Stimulated activated CD8-positive, alpha-beta memory T cell treated with anti-CD3 and anti-CD28 coated beads, Interleukin-2, amount 100 ng/mL, for 48 hours (primary cell): ENCODE measurements at places on chromosomes 1 and 21.

- no peak for DNase-seq
These were observed 46.9 kb upstream of the DISP3 start for GRCh38 chr1:11431941-11432507.

- no peak for DNase-seq
These were observed 24.6 kb downstream of the ATF3 start for GRCh38 chr1:212633161-212633560.

DNA sequence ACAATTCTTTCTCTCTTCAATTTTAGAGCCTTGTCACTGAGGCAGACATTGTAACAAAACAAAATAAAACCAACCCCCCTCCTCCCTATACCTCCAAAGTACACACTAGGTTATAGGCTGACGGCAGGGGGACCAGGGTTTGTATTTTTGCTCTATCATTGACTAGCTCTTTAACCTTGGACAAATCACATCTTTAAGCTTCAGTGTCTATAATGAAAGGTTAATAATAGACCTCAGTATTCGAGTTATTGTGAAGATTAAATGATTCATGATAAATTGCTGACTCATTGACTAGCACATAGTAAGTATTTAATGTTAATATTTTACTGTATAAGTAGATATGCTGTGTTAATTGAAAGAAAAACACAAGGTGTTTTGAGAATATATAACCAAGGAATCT, 1267.6 kb upstream of the ADGRL2 start:
- no peak for DNase-seq

DNA sequence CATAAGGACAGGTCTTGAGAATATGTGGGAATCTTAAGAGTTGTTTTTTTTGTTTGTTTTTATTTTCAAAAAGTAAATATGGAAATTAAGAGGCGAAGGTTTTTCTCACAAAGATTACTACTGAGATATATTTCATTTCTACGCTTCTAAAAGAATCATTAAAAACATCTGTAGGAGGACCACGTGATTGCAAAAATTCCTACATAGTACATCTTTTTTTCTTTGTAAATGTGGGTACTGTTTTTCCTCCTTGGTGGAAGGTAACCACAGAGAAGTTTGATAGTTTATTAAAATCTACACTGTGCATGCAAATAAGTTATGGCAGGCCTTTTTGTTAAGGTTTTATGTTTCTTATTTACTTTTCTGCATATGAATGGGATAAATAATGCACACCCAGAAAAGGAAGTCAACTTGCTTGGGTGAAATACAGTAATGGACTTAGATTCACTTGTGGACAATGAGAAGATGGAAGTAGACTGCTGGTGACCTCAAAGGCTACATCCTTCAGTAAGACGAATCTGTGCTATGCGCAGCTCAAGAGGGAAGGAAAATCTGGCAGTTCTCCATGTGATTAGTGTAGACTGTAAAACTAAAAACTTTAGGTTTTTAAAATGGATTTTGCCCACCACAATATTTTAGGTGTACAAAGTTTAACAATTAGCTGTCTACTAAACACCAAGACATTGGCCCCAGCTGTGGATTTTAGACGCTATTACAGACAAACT, 2.0 kb downstream of the AK5 start:
- no peak for DNase-seq

DNA sequence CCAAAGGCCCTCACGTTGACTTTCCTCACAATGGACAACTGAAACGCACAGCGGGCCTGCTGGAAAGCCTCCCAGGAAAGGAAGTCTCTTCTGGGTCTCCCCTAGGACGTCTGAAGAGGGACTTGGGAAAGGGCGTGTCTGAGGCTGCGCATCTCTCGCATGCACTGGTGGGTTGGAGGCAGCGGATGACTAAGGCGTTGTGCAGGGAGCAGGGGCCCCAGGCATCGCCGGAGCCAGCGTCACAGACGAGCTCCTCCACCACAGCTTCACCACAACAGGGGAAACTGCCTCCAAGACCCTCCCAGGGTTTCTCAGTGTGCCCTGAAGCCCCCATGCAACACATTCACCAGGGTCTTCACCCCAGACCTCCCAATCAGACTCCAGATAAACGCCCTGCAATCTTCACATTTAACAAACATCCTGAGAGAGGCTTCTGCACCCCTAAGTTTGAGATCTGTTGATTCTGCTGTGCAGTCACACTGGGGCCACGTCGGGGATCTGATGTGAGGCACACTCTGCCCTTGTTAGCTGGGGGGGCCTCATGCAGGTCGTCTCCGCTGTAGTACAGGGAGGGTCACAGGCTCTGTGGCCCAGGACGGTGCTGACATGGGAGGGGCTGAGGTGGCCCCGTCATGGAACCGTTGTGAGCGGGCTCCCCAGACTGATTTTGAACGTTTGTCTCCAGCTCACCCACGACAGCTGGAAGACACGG, 7.0 kb upstream of the TFF1 start:
- DNase-seq = peak; percentile 47

- no peak for DNase-seq
These were observed 183.3 kb downstream of the ST6GALNAC3 start for GRCh38 chr1:76257823-76258222.

GRCh38 chr1:71193153-71193552, 112.3 kb upstream of the ZRANB2 start:
- DNase-seq = no peak

DNA sequence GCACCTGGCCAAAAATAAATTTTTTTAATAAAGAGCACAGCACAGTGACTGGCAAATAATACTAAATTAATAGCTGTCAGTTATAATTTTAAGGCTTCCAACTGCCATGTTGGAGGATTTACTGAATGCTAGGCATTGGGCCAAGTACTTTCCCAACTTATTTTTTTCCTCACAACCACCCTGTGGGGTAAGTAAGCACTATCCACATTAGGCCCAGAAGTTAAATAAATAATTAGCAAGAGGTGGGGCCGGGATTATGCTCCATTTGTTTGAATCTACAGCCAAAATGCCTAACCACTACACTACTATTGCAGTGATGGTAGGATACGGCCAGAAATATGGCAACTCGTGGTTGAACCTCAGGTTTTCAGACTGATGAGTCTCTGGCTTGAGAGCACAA, 4.6 kb upstream of the TRNAU1AP start:
- no peak for DNase-seq

DNA sequence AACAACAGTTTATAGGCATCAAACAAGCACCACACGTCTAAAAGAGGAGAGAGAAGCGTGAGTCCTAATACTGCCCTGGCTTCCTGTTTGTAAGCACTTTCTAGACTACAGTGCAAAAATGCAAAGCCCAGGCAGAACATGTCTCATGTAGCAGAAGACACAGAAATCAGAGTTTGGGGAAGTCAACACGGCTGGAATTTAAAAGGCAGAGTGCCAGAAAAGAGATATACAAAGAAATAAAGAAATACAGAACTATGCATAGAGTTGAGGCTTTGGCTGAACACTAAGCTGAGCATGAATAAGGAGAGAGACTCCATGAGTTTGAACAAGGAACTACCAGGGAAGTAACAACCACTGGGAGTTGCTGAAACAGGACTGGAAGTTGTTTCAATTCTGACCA, 566.6 kb upstream of the NR5A2 start:
- DNase-seq = no peak

DNA sequence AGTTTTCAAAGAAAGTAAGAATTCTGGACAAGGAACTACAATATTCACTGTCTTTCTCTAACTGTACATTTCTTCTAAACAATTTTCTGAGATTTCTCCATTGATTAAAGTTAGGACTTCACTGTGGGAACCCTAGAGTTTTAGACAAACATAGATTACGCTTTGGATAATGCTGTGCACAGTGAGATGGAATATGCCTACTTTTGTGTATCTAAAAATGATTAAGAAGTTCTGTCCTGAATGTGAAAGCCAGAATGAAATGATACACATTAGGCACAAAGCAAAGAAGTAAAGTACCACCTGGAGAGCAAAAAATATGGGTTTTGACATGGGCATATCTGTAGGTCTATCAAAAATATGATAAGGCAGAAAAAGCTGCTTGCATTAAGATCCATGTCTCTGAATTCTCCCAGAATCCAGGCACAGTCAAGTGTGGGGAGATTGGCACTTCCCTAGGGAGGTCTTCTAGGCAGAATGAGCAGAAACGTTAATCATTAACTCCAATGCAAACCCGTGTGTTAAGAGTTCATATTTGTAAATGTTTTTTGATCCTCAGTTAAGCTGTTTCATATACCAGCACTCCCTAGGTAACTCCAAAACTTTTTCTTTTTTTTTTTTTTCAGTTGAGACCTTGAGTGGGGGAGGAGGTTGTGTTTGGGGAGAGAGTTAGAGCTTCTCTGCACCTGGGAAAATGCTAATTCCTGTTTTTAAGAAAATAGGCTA, 467.1 kb downstream of the LMO4 start:
- DNase-seq = no peak

DNA sequence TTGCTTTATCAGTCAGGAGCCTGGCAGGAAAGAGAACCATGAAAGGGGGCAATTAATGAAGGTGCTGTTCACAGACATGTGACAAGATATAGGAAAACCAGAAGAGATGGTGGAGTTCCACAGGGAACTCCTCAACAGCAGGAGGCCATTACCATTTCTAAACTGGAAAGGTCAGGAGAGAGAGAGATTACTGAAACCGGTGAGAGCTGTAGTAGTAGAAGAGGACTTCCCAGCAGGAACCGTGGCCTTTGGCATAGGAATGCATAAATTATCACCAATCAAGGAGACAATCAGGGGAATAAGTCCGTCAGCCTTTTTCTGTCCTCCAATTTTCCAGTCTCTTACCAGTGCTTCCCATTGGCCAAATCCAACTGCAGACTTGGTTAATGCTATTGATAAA, 23.0 kb upstream of the ABCD3 start:
- DNase-seq = no peak

DNA sequence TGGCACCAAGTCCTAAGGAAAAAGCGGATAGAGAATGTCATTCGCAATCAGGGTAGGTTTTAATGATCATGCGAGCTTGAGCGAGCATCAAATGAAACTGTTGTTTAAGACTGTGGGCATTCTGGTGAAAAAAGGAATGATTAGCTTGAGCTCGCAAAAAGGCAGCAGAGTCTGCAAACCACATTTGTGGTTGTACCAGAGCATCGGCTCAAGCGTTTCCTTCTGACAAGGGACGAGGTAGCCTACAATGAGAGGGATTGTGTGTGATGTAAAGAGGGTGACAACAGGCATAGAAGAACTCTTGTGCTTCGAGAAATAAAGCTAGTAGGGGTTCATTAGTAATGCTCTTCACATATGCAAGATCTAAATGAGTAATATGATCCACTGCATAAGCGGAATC, 11.1 kb upstream of the CD48 start:
- DNase-seq = no peak

DNA sequence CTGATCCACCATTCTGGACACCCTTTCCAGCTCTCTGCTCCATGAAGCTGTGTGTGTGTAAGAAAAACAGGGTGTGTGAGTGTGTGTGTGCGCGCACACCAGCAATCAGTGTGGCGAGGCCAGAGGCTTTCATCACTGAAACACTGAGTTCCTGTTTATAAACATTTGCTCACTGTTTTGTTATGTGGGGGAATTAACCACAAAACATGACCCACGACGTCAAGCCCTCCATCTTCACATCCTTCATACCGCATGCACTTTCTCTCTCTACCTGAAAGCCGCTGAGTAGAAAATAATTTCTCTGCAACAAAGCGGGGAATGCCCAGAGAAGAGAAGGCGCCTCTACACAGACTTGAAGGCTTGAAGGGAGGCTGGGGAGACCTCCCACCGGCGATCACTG, 148.9 kb upstream of the IRF2BP2 start:
- no peak for DNase-seq

- no peak for DNase-seq
These were observed 429.5 kb downstream of the NPHP4 start for GRCh38 chr1:5562769-5563168.

DNA sequence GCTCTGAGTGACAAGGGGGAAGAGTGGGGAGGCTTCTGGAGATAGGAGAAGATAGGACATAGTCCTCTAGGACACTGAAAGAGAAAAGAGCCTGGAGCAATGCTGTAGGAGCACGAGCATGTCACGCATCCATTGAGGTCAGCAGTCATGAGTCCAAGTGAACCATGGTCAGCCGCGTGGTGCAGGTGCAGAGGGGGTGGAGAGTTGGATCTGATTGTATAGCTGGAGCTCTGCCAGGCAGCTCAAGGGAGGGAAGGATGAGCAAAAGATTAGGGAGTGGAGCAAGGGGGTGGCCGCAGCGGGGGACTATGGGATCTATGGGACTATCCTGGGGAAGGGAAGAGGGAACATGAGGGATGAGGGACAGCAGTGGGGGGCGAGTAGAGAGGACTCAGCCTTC, 14.0 kb downstream of the PADI1 start:
- no peak for DNase-seq

- DNase-seq = peak; percentile 42
These were observed 49.8 kb downstream of the PRDM2 start for GRCh38 chr1:13749543-13750341.

GRCh38 chr1:156627313-156627880, 8.2 kb downstream of the HAPLN2 start:
- DNase-seq = no peak

DNA sequence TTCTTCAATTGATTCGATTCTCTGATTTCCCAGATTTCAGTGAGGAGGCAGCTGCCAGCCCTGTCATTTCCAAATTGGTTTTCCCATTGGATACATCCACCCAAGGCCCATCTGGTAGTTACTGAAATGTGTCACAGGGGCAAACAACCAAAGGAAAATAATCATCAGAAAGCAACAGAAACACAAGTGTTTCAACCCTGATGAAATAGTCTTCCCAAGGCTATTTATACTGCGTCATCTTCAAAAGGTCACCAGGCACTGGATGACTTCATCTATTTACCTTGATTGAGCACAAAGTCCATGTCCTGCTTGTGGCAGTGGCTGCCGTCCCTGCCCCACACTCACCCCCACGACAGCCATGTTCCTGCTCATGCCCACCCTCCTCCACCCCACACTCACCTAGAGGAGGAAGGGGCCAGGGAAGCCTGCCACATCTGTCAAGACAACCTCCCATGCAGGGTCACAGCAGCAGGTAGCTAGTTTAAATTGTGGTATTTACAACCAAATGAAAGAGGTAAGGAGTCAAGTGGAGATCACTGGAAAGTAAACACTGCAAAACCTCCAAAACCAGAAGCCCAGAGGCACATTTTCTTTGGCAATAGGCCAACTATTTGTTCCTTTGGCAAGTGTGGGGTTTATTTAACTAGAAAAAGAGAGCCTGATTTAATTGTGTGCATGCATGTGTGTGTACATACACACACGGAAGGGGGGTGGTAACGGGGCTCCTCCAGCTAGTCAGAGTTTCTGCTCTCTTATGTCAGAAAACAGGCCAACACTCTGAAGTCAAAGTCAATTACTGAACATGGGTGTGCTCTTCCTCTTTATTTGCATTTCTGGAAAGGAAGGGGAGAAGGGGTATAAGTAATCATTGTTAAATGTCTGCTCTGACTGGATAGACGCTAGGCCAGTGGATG, 49.5 kb upstream of the RAB4A start:
- no peak for DNase-seq
